Putamen (tissue), 1 donor: ENCODE measurements at places on chromosomes 5 and 9.
A peak's percentile ranks its signal among the peaks of the same experiment; 100 is the strongest.

GRCh38 chr5:177372034-177372896 lies 12.0 kb upstream of the SLC34A1 start:
- no peak for DNase-seq

DNA sequence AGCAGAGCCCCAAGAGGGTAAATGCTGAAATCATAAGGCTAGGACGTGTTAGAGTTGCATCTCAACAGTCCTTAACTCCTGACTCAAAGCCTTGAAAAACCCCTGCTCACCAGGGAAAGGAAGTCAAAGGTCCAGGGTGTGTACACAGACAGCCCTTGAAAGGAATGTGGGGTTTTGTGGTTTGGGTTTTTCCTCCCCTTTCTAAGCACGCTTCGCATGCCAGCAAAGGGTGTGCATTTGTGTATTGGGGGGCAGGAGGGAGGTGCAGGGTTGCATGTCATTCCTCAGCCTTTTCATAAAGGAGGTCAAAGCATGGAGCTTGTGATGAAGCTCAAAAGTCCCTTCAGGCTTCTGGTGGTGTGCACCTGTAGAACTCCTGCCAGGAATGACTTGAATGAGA lies 17.3 kb upstream of the XPA start:
- no peak for DNase-seq

- no peak for DNase-seq
These were observed 7.0 kb downstream of the SARDH start for GRCh38 chr9:133730994-133731715.

- no peak for DNase-seq
These were observed 160.1 kb downstream of the ACER2 start for GRCh38 chr9:19568946-19569345.

DNA sequence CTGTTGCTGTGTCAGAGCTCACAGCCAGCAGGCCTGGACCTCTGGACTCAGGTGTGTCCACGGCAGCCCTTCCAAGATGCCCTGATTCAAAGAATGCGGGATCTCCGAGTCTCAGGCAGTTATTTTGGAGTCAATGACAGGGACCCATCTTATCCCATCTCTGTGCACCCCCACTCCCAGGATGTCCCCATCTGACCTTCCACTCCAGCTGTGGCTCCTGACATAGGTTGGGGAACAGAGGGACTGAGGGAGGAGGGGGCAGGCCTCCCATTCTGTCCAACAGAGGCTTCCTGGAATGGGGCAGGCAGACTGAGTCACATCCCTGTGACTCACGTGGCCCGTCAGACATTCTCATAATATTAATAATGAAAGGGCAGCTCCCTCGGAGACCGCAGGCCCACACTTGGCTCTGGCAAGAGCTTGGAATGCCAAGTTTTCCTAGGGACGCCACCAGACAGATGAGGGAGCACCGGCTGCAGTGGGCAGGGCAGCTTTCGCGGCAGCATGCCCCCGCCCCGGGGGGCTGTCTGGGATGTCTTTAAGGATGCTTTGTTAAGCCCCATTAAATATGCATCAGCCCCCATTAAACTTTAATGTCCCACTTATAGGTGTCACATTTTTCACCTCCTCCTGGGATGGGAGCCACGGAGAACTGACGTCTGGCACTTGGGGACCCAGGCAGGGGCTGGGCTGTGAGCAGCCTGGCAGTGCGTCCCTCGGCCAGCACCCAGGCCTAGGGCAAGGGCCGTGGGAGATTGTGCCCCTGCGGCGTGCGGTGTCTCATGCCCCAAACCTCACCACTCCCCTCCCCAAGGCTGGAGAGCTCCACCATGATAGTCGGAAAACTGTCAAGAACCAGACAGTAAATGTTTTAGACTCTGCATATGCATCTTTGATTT lies 23.6 kb upstream of the FIBCD1 start:
- no peak for DNase-seq

DNA sequence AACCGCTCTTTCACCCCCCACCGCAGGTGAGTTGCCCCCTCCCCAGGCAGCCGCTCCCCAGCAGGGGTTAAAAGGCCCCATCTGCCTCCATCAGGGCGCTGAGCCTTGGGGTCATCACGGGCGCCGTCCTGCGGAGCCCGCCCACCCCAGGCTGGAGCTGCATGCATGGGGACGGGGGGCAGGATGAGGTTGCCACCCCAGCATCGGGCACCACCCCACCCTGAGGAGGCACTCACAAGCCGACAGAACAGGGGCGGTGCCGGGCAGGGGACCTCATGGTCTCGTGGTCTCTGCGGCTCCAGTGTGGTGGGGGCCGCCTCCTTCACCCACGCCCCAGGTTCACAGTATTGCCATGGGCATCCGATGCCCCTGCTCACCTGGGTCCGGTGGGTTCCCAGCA lies 16.5 kb downstream of the PTGES start:
- no peak for DNase-seq

DNA sequence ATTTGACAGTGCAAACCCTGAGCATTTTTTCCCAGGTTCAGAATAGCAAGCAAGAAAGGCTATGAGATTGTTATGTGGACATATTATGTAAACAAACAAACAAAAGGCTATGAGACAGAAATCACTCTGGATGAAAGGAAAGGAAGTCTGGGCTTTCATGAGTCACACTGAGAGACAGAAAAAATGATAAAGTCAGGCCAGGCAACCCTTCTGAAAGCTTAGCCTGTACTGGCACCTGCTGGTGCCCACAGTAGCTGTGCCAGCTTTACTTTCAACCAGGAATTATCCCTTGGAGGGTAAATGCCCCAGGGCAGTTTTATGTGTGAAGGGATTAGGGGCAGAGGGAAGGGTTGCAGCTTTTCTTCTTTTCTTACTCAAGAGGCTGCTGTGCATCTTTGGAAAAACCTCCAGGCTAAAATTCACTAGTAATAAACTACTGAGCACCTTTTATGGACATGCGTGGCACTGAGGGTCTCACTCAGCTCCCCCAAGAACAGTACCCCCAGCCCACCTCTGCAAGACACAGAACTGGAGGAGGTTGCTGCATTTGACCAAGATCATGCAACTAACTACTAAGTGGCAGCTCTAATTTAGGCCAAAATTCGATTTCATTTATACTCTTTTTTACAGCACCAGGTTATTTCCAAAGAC lies 41.7 kb downstream of the ACTL7B start:
- DNase-seq: peak; percentile 20

- DNase-seq: no peak
These were observed 97.6 kb downstream of the ARSB start for GRCh38 chr5:78887384-78888118.

DNA sequence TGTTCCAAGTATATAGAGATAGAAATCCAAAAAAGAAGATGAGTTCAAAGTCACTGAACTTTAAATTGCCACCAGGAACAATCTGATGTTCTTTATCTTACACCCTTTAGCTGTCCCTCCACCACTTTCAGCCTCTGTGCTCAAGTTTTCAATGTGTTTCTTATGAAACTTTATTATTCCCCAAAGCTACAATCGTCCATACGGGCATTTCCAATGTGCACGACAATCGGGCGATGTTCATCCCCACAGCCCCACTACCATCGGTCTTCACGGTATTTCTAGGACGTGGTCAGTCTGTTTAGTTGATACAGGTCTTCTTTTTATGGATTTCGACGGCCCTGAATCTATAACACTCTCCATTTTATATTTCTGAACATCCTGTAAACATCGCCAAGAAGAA lies 238.7 kb upstream of the DAP start:
- DNase-seq: no peak

DNA sequence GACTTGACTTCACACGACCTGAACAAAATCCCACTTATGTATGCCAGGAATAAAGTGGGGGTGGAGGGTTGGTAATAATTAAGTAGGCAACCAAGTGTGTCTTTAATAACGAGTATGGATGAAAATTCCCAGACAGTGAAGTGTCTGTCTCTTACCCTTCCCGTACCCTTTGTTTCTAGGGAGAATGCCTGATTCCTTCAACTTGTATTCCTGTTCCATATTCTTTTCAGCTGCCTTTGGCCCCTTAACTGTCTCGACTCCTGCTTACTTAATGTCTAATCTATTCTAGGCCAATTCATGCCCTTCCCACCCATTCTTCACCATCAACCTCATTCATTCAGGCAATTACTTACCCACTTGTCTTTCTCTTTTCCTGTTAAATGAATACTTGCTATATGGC lies 380.5 kb downstream of the RAB3C start:
- no peak for DNase-seq
